Stomach (tissue), 19 donors: ENCODE measurements at places on chromosomes 11 and 22. TPM values are rescaled to one million over a fixed set of nuclear protein-coding genes. Genes with fewer than 3 reads are reported as not detected.
A peak's percentile ranks its signal among the peaks of the same experiment; 100 is the strongest.

Gene SYT12
- total RNA-seq = not detected

Gene SIK2
- total RNA-seq = 46.4 TPM

GRCh38 chr22:40238425-40239344 lies 61.0 kb downstream of the TNRC6B start:
- H3K36me3 ChIP-seq = no peaks in the 10 kb centered on the region
- DNase-seq = no peak
- H3K27me3 ChIP-seq = no peaks in the 10 kb centered on the region
- H3K27ac ChIP-seq = peak overlapping the region; percentile 72
- no peak overlapping the region for H3K4me3 ChIP-seq

- no peak overlapping the region for H3K27ac ChIP-seq
- no peaks in the 10 kb centered on the region for H3K27me3 ChIP-seq
- no peak overlapping the region for H3K4me3 ChIP-seq
- no peak for DNase-seq
- H3K4me1 ChIP-seq = no peaks in the 10 kb centered on the region
Observed at GRCh38 chr11:10038521-10039302, 255.3 kb downstream of the SBF2 start.

Gene KCNJ11
- total RNA-seq = 2.3 TPM

DNA sequence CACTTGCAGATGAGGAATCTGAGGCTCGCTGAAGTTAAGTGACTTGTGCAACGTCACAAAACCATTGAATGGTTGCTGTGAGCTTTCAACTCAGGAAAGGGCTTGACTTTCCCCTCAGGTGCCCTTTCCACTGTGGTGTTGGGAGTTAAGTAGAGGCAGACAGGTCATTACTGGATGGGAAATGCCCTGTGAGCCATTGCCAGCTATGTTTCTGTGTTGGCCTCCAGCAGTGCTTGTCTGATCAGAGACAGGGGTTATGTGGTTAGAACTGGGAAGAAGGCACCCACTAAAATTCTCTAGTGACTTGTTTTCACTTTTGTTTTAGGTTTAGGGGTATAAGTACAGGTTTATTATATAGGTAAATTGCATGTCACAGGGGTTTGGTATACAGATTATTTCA lies 96.6 kb downstream of the FDX1 start:
- no peak for DNase-seq
- no peak overlapping the region for H3K4me3 ChIP-seq
- H3K27me3 ChIP-seq = no peaks in the 10 kb centered on the region
- H3K36me3 ChIP-seq = no peaks in the 10 kb centered on the region
- peak overlapping the region; percentile 27 for H3K27ac ChIP-seq
- H3K4me1 ChIP-seq = peaks cover 8% of the 10 kb centered on the region

- no peak overlapping the region for H3K27ac ChIP-seq
- no peak for DNase-seq
- no peak overlapping the region for H3K4me3 ChIP-seq
Observed at GRCh38 chr11:43548916-43549315, 131.6 kb upstream of the HSD17B12 start.

DNA sequence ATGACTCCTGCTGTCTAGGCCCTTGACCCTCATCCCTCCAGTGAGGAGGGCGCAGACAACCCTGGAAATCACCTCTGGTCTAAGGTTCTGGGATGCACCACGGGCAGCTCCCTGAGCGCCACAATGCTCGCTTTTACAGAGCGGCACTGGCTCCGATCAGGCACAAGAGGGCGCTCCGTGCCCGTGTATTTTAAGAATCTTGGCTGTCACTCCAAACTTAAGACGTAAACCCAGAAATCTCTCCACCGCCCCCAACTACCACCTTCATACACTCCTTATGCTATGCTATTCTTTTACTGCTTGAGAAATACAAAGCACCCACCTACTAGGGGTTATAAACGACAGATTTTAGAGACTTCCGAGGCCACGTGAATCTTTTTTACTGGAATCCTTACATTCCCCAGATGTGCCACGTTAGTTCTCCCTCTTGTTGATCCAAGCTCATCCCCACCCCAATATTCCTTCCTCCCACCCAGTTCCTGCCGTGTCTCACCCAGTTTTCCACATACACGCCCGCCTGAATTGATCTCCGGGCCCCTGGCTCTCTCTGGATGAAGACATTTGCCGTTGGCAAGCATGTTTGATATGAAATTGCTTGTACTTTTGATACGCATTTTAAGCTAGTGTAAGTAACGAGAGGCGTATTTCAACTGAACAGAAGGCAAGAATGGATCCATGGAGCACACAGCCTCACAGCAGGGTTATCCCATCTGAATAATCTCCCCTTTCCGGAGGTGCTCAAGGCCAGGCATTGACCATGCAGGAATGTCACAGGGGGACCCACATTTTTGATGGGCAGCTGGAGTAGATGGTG lies 453.5 kb downstream of the OPCML start:
- H3K4me3 ChIP-seq = no peak overlapping the region
- H3K4me1 ChIP-seq = peaks cover 12% of the 10 kb centered on the region
- H3K36me3 ChIP-seq = no peaks in the 10 kb centered on the region
- peak; percentile 60 for DNase-seq

GRCh38 chr22:49693416-49693815 lies 134.3 kb downstream of the BRD1 start:
- no peak overlapping the region for H3K27ac ChIP-seq
- H3K36me3 ChIP-seq = no peaks in the 10 kb centered on the region
- no peaks in the 10 kb centered on the region for H3K4me1 ChIP-seq

- no peak overlapping the region for H3K27ac ChIP-seq
- no peaks in the 10 kb centered on the region for H3K36me3 ChIP-seq
- no peaks in the 10 kb centered on the region for H3K4me1 ChIP-seq
- H3K4me3 ChIP-seq = no peak overlapping the region
- no peaks in the 10 kb centered on the region for H3K27me3 ChIP-seq
Observed at GRCh38 chr11:3615998-3616397, 25.8 kb downstream of the ART5 start.

- H3K4me3 ChIP-seq = no peak overlapping the region
- H3K36me3 ChIP-seq = no peaks in the 10 kb centered on the region
Observed at GRCh38 chr11:8258784-8259183, 4.9 kb downstream of the LMO1 start.

Gene LRRC4C
- not detected for total RNA-seq

GRCh38 chr22:21587803-21588611 lies 20.5 kb downstream of the UBE2L3 start:
- H3K27ac ChIP-seq = no peak overlapping the region
- DNase-seq = no peak
- no peak overlapping the region for H3K4me3 ChIP-seq
- peaks cover 55% of the 10 kb centered on the region for H3K4me1 ChIP-seq
- peaks cover 6% of the 10 kb centered on the region for H3K36me3 ChIP-seq

DNA sequence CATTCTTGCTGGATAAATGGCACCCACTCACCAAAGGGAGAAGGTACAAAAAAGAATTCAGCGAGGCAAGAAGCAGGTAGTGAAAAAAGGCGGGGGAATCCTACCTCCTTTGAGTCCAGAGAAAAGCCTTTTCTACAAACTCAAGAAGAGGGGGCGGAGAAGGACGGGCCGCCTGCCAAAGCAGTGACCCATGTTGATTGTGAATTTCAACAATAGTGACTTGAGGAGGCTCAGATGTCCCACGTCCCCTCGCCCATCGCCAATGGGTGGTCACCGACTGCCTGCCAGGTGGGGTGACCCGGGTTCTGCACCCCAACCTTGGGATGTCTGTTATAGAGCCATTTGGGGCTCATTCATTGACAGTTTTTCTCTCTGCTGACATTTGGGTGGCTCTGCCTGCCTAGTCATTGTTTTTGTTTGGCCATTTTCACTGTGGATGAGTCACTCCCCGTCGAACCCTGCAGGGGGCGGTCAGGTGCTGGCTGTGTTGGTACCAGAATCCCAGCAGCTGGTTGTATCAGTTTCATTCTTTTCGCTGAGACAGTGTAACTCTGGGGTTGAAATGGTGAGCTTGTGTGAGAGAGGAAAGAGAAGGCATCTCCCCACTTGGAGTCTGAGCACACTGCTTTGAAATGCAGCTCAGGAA lies 163.4 kb upstream of the NCAM1 start:
- H3K27ac ChIP-seq = no peak overlapping the region
- H3K4me3 ChIP-seq = no peak overlapping the region
- DNase-seq = peak; percentile 52
- no peaks in the 10 kb centered on the region for H3K36me3 ChIP-seq

DNA sequence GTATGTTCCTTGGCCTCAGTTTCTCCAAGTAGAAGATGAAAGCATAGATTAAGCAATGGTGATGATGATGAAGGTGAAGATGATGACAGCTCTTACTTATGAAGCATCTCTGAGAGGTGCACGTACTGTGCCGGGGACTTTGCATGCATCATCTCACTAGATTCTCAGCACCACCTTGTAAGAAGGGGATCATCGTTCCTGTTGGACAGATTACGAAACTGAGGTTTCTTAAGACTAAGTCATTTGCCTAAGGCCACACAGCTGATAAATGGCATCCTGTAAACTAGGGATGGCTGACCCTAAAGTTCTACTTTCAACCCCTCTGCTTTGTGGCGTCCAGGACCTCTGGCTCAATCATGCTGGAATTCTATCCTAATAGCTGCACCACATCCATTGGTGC lies 8.7 kb downstream of the MS4A15 start:
- H3K27ac ChIP-seq = no peak overlapping the region
- no peaks in the 10 kb centered on the region for H3K27me3 ChIP-seq
- H3K4me1 ChIP-seq = no peaks in the 10 kb centered on the region
- no peak overlapping the region for H3K4me3 ChIP-seq
- DNase-seq = no peak

- H3K27ac ChIP-seq = no peak overlapping the region
- H3K4me3 ChIP-seq = no peak overlapping the region
Observed at GRCh38 chr11:26761361-26761809, 39.5 kb upstream of the SLC5A12 start.

DNA sequence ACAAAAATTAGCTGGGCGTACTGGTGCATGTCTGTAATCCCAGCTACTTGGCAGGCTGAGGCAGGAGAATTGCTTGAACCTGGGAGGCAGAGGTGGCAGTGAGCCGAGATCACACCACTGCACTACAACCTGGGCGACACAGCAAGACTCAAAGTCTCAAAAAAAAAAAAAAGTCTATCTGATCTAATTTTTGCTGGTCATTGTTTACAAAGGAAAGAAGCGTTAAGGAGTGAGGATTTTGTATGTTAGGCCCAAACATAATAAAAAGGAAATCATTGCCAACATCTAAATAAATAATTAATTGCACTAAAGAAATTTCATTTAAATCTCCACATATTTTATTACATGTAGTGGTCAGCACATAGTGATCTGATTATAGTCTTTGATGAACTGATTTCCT lies 2.9 kb downstream of the RBX1 start:
- H3K27me3 ChIP-seq = no peaks in the 10 kb centered on the region
- H3K4me1 ChIP-seq = peaks cover 22% of the 10 kb centered on the region
- H3K36me3 ChIP-seq = peaks cover 49% of the 10 kb centered on the region
- H3K27ac ChIP-seq = no peak overlapping the region
- no peak overlapping the region for H3K4me3 ChIP-seq

Gene POU2AF2
- total RNA-seq = not detected

- no peaks in the 10 kb centered on the region for H3K27me3 ChIP-seq
- H3K4me3 ChIP-seq = no peak overlapping the region
- H3K36me3 ChIP-seq = no peaks in the 10 kb centered on the region
- DNase-seq = no peak
- no peak overlapping the region for H3K27ac ChIP-seq
Observed at GRCh38 chr11:125638315-125638714, 13.4 kb downstream of the CHEK1 start.

Gene OR5B21
- not detected for total RNA-seq

DNA sequence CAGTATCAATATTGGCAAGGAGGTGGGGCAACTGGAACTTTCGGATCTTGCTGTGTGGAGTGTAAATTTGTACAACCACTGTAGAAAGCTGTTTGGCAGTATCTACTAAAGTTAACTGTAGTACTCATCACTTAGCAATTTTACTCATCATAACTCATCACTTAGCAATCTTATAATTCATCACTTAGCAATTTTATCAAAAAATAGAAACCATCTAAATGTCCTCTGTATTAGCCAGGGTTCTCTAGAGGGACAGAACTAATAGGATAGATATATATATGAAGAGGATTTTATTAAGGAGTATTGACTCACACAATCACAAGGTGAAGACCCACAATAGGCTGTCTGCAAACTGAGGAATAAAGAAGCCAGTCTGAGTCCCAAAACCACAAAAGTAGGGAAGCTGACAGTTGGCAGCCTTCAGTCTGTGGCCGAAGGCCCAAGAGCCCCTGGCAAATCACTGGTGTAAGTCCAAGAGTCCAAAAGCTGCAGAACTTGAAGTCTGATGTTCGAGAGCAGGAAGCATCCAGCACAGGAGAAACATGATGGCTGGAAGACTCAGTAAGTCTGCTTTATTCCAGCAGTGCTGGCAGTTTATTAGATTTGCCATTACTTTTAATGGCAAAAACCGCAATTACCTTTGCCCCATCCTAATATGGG lies 92.9 kb upstream of the USP47 start:
- no peak for DNase-seq
- H3K27me3 ChIP-seq = no peaks in the 10 kb centered on the region
- no peaks in the 10 kb centered on the region for H3K36me3 ChIP-seq
- H3K4me1 ChIP-seq = no peaks in the 10 kb centered on the region
- no peak overlapping the region for H3K27ac ChIP-seq
- H3K4me3 ChIP-seq = no peak overlapping the region

GRCh38 chr22:23457380-23457985 lies 122.6 kb downstream of the IGLL1 start:
- H3K27me3 ChIP-seq = no peaks in the 10 kb centered on the region
- H3K36me3 ChIP-seq = no peaks in the 10 kb centered on the region
- no peak overlapping the region for H3K4me3 ChIP-seq
- H3K27ac ChIP-seq = no peak overlapping the region

- H3K4me1 ChIP-seq = no peaks in the 10 kb centered on the region
- no peaks in the 10 kb centered on the region for H3K27me3 ChIP-seq
- H3K36me3 ChIP-seq = no peaks in the 10 kb centered on the region
- no peak overlapping the region for H3K27ac ChIP-seq
Observed at GRCh38 chr11:127345819-127346459, 345.4 kb upstream of the KIRREL3 start.

GRCh38 chr11:47394322-47395222 lies 13.8 kb upstream of the SLC39A13 start:
- peak; percentile 52 for DNase-seq
- no peaks in the 10 kb centered on the region for H3K36me3 ChIP-seq
- peak overlapping the region; percentile 8 for H3K4me3 ChIP-seq

Gene TRIM49
- total RNA-seq = not detected

- peaks cover 32% of the 10 kb centered on the region for H3K4me1 ChIP-seq
- peaks cover 4% of the 10 kb centered on the region for H3K36me3 ChIP-seq
- H3K4me3 ChIP-seq = peak overlapping the region; percentile 53
Observed at GRCh38 chr11:9462172-9462799, 1.5 kb downstream of the ZNF143 start.

Gene CDC45
- 7.9 TPM for total RNA-seq
